CD4-positive, alpha-beta T cell treated with Interleukin-1 beta for 1 hour (primary cell): ENCODE measurements at places on chromosomes 1 and 21.
A peak's percentile ranks its signal among the peaks of the same experiment; 100 is the strongest.

GRCh38 chr1:85451236-85451830, 13.6 kb downstream of the DDAH1 start:
- no peak for DNase-seq

- no peak for DNase-seq
Observed at GRCh38 chr1:2406451-2407041, 5.8 kb downstream of the PEX10 start.

DNA sequence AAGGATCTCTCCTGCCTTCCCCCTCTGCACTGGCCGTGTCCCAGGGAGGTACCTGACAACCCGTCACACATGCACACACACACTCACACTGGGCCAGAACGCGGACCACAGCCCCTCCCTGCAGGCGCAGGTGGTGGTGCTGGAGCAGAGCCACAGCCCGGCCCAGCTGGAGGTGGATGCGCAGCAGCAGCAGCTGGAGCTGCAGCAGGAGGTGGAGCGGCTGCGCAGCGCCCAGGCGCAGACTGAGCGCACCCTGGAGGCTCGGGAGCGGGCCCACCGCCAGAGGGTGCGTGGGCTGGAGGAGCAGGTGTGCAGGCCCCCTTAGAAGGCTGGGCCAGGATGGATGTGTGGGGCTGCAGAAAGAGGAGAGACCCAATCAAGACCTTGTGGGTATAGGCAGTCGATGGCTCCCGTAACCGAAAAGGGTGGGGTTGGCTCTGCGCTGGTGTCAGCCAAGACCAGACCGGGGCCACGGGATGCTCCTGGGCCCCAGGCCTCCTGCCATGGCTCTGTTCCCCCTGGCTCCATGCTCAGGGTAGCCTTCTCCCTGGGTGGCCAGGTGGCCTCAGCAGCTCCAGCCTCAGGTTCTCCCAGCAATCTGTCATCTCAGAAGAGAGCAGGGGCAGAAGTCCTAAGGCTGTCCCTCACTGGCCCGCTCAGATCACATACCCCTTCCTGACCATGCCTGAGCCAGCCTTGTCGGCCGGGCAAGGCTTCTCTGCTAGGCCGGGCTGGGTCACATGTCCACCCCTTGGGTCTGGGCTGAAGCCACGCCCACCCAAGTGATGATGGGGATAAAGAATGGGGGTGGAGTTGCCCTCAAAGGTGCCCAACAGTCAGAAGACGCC, 8.9 kb downstream of the MFAP2 start:
- no peak for DNase-seq

- DNase-seq = no peak
Observed at GRCh38 chr1:50111503-50111902, 2.8 kb downstream of the ELAVL4 start.

GRCh38 chr1:177305040-177306018, 134.6 kb downstream of the BRINP2 start:
- DNase-seq = no peak

DNA sequence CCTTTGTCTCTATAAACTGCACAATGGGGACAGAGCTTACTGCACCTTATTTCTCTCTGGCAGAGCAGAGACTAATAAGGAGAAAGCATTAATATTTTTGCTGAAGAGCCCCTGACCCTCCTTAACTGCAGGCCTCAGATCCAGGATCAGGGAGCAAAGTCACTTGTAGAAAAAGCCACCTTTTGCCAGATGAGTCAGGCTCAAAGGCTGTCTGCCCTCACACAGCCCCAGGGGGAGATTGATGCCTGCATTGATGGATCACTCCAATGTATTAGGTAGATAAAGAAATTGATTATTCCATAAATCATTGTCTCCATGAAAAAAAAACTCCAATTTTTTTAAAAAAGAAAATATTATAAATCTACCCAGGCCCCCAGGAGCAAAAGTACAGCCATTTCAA, 15.8 kb downstream of the GRIK3 start:
- DNase-seq = no peak

GRCh38 chr1:178086294-178086693, 7.6 kb upstream of the RASAL2 start:
- DNase-seq = no peak

- DNase-seq = no peak
Observed at GRCh38 chr1:91520942-91521507, 20.4 kb downstream of the CDC7 start.

GRCh38 chr1:218996362-218996761, 177.3 kb upstream of the LYPLAL1 start:
- no peak for DNase-seq

- peak; percentile 17 for DNase-seq
Observed at GRCh38 chr1:199931666-199932377, 95.7 kb upstream of the NR5A2 start.
